M059J (cell line): ENCODE measurements at places on chromosomes 5 and 9. TPM values are rescaled to one million over a fixed set of nuclear protein-coding genes. Genes with fewer than 3 reads are reported as not detected.

Gene ARHGEF39
- total RNA-seq: 3.0 and 5.7 TPM in 2 replicates

Gene AFAP1L1
- 6.5 and 9.1 TPM in 2 replicates for total RNA-seq

Gene PCDHGA8
- total RNA-seq: 0.07 TPM in 1 of 2 replicates, not detected in the other

GRCh38 chr5:102841021-102841420, 85.9 kb downstream of the PAM start:
- no peak for DNase-seq

- DNase-seq: peak; percentile 64
Measured at GRCh38 chr5:53430618-53431252, 49.7 kb upstream of the FST start.

DNA sequence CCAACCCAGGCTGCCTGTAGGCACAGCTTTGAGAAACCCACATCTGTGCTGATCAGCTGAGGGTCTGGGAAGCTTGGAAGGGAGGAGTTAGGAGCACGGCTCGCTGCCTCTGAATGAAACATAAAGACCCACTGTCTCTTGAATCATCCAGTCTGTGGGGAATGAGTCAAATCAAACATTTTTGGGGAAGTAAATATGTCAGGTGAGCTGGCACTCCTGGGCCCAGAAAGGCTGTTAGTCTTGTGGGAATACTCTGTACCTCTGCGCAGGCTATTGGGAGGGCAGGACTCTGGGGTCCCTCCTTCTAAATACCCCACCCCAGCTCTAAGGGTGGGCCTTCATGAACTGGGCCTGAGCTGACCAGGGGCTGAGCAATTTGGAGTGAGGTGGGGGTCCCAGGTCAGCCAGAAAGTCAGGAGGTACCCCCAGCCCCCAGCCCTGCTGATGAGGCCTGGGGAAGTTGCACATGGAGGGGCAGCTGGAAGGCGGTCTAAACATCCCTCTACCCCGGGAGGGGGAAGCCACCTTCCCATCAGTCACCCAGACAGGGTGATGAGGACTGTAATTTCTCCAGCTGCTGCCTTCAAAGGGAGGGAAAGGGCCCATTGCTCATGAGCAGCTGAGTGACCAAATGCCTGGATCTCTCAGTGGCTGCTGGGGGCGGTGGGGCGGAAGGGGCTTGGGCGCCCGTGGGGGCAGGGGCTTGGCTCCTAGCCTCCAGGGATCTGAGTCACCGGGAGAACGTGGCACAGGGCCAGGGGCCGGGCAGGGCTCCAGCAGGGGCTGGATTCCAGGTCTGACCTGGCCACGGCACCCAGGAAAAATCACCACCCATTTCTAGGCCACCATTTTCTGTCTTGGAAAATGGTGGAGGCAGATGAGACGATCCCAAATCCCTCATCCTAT, 10.8 kb downstream of the FIBCD1 start:
- DNase-seq: peak; percentile 93

- no peak for DNase-seq
Measured at GRCh38 chr5:56557198-56557597, 258.2 kb upstream of the MAP3K1 start.

- DNase-seq: no peak
Measured at GRCh38 chr9:37281541-37281940, 141.0 kb upstream of the GRHPR start.

- no peak for DNase-seq
Measured at GRCh38 chr5:128338649-128339048, 199.4 kb downstream of the FBN2 start.

GRCh38 chr5:16866795-16867576, 69.1 kb downstream of the MYO10 start:
- no peak for DNase-seq

DNA sequence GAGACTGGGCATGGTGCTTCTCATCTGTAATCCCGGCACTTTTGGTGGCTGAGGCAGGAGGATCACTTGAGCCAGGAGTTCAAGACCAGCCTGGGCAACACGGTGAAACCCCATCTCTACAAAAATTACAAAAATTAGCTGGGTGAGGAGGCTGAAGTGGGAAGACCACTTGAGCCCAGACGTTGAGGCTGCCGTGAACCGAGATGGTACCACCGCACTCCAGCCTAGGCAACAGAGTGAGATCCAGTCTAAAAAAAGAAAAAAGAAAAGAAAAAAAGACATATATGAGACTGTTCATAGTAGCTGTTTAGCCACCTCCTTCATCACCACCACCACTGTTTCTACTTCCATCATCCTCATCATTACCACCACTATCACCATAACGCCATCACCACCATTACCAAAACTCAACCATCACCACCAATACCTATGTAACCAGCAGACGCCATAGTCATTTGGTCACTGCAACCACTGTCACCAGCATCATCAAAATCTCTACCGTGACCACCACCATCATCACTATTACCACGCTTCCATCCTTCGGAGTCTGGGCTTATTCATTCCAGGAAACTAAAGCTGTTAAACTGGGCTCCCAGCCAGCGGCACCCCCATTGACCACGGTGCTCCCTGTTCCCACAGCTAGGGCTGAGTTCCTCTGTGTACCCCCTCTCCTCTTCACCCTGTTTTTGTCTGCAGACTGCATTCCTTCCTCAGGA, 8.4 kb upstream of the KIF12 start:
- DNase-seq: no peak

GRCh38 chr5:113379936-113380806, 54.6 kb downstream of the TSSK1B start:
- DNase-seq: no peak

GRCh38 chr9:90455316-90455715, 187.3 kb downstream of the DIRAS2 start:
- DNase-seq: no peak

DNA sequence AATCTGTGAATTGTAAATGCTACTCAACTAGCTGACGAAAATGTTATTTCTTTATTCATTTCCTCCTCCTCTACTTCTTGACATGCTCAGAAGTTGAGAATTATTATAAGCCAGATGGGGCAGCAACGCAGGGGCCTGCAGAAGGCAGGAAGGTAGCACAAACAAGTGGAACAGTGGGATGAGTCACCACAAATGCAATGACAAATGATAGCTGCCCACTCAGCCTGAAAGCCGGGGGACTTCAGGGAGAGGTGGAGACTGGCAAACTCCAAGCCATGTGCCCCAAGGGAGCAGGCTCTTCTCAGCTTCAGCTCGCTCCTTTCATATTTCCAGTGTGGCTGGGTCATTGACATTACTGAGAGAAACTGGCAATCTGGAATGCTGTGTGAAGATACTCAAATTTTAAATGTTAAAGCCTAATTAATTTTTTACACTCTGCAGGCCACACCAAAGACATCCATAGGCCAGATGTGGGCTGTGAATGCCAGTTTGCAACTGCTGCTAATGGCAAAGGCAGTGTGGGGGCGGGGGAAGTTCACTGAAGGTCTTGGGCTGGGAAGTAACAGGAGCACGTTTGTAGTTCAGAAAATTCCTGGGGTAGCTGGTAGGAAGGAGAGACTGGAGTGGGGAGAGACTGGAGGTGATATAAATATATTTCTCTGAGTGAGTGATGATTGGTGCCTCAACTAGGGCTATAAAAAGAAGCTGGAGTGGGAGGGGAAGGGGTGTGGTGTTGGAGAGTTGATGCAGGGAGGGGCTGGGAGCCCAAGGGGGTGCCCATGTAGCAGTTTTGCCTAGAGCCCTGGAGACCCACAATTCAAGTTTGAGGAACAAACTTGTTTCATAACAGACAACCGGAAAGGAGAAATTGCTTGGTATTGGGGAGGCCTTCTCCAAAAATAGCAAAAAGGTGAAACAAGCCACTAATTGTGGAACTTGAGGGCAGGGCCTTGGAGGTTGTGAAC, 20.8 kb upstream of the ADRB2 start:
- DNase-seq: peak; percentile 89

DNA sequence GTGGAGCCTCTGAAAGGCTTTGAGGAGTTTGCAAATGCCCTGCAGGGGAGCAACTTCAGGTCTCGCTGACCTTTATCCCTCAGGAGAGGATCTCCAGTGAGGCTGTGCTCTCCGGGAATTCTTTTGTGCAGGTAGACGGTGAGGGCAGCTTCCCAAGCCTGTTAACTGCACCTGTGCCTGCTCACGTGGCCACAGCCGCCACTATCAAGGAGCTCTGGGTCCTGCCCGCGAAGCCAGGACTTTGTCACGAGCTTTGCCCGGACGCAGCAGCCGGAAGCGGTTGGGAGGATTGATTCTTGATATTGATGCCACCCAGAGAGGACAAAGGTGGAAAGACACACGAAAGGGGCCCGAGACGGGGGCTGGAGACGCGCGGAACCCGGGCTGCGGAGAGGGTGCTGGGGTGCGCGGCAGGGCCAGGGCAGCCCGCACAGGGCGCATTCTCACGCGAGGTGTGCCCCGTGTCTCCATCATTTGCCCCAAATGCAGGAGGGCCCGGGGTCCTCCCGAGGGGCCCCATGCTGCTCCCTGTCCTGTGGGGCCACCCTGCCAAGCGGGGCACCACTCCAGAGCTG, 18.2 kb downstream of the SLC9A3 start:
- DNase-seq: no peak

DNA sequence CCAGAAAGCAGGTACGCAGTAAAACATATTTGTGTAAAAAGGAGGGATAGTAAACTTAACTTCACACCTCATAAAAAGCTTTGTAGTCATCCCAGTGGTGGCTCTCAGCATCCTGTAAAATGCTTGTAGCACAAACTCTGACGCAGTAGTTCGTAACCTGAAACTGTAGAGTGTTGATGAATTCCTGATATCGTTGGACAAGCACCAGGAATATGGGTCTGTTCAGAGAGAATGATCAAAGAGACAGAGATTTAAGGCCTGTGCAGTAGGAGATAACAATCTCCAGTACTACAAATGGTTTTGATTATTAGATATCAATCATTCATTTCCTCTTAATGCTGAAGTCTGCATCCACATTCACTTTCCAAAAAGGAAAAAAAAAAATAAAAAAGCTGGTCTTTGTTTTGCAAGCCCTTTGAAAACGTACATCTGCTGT, 148.5 kb downstream of the KIAA0825 start:
- DNase-seq: peak; percentile 4
